ENCODE measurements at places on chromosomes 4 and X.

GRCh38 chr4:4610672-4611071 is 68.8 kb upstream of the STX18 start:
- no peak for DNase-seq

- no peak for DNase-seq
Measured at GRCh38 chr4:25949173-25949748, 35.2 kb downstream of the SMIM20 start.

GRCh38 chrX:143466130-143466529 is 51.1 kb downstream of the SPANXN3 start:
- DNase-seq = no peak

DNA sequence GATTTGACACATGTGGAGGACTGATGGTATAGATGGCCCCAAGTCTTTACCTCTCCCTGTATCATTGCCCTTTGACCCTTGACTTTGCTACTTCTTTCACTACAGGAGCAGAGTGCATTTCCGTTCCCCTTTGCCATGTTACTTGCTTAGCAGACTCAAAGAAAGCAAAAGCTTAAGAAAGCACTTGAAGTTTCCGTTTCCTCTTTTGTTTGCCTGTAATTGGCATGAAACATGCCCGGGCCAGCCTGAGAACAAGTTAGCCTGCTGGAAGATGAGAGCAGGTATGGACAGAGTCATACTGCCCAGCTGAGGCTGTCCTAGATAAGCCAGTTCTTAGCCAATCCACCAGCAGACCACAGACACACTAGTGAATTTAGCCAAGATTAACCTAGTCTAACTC is 206.0 kb downstream of the BCOR start:
- DNase-seq = no peak

- DNase-seq = no peak
Measured at GRCh38 chrX:2183193-2183725, 317.5 kb downstream of the DHRSX start.

All from stimulated activated naive CD4-positive, alpha-beta T cell treated with Interleukin-2 at 50 U/mL for 16 hours (primary cell).